ENCODE measurements at places on chromosomes 5 and 9. TPM values are rescaled to one million over a fixed set of nuclear protein-coding genes. Genes with fewer than 3 reads are reported as not detected.

The ZNF454 gene
- total RNA-seq, result 0.36 TPM

DNA sequence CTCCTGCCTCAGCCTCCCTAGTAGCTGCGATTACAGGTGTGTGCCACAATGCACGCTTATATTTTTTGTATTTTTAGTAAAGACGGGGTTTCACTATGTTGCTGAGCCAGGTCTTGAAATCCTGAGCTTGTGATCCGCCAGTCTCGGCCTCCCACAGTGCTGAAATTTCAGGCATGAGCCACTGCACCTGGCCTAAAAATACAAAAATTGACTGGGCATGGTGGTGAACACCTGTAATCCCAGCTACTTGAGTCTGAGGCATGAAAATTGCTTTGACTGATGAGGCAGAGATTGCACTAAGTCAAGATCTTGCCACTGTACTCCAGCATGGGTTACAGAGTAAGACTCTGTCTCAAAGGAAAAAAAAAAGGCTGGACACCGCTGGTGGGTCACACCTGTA is 13.1 kb upstream of the DYNC2I2 start:
- H3K4me1 ChIP-seq, result no peaks in the 10 kb centered on the region
- H3K27me3 ChIP-seq, result no peaks in the 10 kb centered on the region
- no peak for DNase-seq
- H3K4me3 ChIP-seq, result no peak overlapping the region

DNA sequence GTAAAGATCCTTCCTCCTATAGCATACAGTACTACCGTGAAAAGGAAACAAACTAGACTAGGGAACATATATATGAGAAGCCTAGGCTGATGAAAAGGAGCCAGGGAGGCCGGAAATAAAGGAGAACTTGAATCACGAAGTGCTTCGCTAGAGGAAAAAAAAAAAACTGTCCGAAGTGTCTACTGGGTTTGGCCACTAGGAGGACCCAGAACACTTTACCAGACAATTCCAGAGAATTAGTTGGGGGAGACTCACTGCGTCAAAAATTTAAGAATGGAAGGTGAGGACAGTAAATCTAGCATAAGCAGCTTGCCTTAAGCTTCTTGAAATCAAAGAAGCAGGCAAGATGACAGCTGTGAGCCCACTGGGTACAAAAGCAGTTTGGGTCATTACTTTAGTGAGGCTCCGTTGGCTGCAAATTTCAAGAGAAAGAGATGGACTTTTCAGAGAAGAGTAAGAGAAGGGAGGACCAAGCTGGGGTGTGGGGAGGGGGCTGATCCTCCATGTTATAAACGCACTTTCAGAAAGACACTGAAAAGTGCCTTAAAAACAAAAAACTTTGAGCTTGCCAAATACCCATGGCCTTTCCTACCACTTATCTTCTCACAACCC is 47.4 kb downstream of the P4HA2 start:
- H3K27me3 ChIP-seq, result peaks cover 9% of the 10 kb centered on the region
- no peak overlapping the region for H3K27ac ChIP-seq
- H3K36me3 ChIP-seq, result no peaks in the 10 kb centered on the region
- no peaks in the 10 kb centered on the region for H3K4me1 ChIP-seq
- no peak for DNase-seq

DNA sequence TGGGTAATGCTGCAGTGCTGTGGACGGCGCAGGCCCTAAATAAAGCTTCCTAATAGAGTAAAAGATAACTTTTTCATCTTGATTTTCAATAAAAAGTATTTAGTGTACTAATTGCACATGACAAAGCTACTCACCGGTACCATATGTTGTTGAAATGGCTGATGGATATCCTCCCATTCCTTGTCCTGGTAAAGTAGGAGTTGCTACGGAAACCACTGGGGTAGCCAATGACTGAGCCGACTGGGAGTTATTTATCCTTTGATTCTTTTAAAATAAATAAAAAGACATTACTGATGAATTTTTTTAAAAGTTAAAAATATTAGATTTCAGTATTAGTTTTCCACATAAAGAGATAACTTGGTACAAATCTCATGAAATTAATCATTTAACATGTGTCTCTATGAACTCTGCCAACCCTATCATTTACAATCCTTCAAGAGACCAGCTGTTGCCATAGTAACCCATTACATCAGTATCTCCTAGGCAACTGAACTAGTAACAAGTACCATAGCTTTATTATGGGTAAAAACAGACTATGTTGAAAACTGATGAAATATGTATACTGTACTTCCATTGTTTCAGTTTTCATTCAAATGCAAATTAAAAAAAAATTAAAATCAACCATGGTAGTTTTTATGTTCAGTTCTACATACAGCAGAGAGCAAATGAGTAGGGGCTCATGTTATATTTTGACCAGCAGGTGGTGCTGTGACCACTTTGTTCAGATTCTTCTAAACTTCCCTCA is 153.7 kb downstream of the MEF2C start:
- DNase-seq, result peak; percentile 28
- no peaks in the 10 kb centered on the region for H3K36me3 ChIP-seq
- H3K4me1 ChIP-seq, result peaks cover 5% of the 10 kb centered on the region
- no peak overlapping the region for H3K4me3 ChIP-seq
- H3K27ac ChIP-seq, result no peak overlapping the region
- no peaks in the 10 kb centered on the region for H3K27me3 ChIP-seq

GRCh38 chr5:177311392-177311722 is 341 bp downstream of the MXD3 start:
- H3K36me3 ChIP-seq, result peaks cover 3% of the 10 kb centered on the region
- DNase-seq, result no peak
- H3K4me1 ChIP-seq, result peaks cover 12% of the 10 kb centered on the region
- no peaks in the 10 kb centered on the region for H3K27me3 ChIP-seq
- peak overlapping the region; percentile 56 for H3K27ac ChIP-seq

GRCh38 chr5:78783434-78784130 is 135.0 kb upstream of the LHFPL2 start:
- peaks cover 5% of the 10 kb centered on the region for H3K36me3 ChIP-seq
- no peak overlapping the region for H3K27ac ChIP-seq
- no peak for DNase-seq
- peaks cover 7% of the 10 kb centered on the region for H3K4me1 ChIP-seq

DNA sequence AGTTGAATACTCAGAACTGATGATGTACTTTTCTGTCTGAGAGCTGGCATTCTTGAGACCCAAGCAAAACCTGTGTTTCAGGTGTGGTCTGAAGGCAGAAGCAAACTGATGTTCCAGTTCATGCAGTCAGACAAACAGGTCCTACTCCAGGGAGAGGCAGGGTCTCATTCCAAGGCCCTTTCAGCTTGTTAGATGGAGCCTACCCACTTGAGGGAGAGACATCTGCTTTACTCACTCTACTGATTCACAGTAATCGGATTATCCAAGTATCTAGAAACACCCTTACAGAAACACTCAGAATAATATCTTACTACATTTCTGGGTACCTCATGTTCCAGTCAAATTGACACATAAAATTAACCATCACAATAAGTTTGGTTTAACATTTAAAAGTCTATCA is 207.8 kb downstream of the KDM4C start:
- H3K27ac ChIP-seq, result no peak overlapping the region

DNA sequence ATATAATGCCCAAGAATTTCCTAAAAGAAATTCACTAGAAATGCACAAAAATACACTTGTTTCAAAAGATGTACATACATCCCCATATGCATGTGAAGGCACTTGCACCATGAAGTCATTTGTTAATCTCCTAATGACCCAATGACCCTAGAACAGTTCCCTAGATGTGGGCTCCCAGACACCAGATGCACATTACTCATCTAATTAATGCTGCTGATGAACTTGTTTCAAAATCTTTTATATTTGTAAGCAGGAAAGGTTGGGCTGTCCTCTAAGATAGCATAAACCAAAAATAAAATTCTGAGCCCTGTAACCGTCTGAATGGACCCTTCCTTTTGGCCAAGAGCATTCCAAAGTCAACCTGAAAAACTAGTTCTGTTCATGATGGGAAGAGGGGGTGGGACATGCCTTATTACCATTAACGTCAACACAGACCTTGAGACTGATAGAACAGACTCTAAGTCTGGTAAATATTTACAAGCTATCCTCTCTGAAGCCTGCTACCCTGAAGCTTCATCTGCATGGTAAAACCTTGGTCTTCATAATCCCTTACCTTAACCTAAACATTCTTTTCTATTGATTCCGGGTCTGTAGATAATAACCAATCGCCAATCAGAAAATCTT is 91.0 kb upstream of the DAPK1 start:
- peaks cover 16% of the 10 kb centered on the region for H3K27me3 ChIP-seq
- peaks cover 53% of the 10 kb centered on the region for H3K4me1 ChIP-seq
- H3K4me3 ChIP-seq, result no peak overlapping the region
- peak overlapping the region; percentile 57 for H3K27ac ChIP-seq
- no peak for DNase-seq

GRCh38 chr9:126320158-126320922 is 6.3 kb upstream of the MVB12B start:
- peaks cover 5% of the 10 kb centered on the region for H3K4me1 ChIP-seq
- H3K4me3 ChIP-seq, result no peak overlapping the region
- no peak overlapping the region for H3K27ac ChIP-seq
- no peaks in the 10 kb centered on the region for H3K27me3 ChIP-seq

GRCh38 chr9:35306283-35306682 is 144.5 kb downstream of the UNC13B start:
- H3K36me3 ChIP-seq, result peaks cover 23% of the 10 kb centered on the region
- no peak for DNase-seq
- no peaks in the 10 kb centered on the region for H3K27me3 ChIP-seq
- H3K4me3 ChIP-seq, result no peak overlapping the region

DNA sequence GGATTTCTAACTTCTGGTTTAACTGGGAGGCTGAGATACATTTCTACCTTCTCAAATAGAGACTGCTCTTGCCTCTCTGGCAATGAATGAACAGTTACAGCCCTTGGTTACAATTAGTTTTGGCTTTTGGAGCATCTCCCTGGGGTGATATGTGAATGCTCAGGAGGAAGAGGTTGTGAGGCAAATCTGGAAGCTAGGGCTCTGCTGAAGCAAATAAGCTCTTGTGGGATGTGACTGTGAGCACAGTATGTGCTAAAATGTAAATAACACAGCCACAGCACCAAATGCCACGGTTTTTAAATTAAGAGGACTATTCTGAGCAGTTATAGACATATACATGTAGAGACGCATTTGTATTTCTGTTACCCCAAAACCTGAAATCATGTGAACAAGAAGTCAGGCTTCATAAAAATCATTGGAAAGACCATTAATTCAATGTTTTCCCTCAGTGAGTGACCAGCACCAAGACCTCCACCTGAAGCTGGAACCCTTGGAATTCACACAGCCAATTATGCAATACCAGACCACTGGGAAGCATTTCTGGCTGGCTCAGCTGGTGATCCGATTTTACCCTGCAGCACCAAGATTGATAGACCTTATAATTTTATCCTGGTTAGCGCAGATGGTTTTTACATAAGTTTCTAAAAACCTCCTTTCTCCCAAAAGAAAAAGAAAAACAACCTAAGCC is 3.0 kb upstream of the SLC44A1 start:
- no peaks in the 10 kb centered on the region for H3K36me3 ChIP-seq
- no peak for DNase-seq
- no peaks in the 10 kb centered on the region for H3K27me3 ChIP-seq
- peak overlapping the region; percentile 2 for H3K4me3 ChIP-seq

DNA sequence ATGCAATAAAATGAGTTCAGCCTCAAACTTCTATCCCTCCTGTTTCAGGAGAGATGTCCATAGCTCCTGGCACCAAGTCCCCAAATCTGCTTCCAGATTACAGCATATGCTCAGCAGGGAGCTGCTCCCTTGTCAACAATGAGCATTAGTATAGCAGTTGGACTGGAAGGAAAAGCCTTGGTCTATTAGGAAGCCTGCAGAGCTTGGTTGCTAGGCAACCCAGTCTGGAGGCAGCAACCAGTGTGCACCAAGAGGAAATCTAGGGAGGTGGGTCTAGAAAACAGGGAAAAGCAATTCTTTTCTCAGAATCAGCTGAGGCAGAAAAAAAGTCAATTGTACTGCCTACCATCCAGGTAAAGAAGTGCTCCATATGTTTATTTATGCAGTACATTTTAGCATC is 229.5 kb upstream of the NMUR2 start:
- peak overlapping the region; percentile 31 for H3K27ac ChIP-seq
- no peak overlapping the region for H3K4me3 ChIP-seq
- H3K27me3 ChIP-seq, result no peaks in the 10 kb centered on the region
- peaks cover 28% of the 10 kb centered on the region for H3K4me1 ChIP-seq
- no peak for DNase-seq
- H3K36me3 ChIP-seq, result no peaks in the 10 kb centered on the region

GRCh38 chr5:181261320-181262049 is 542 bp upstream of the TRIM52 start:
- peak overlapping the region; percentile 97 for H3K27ac ChIP-seq
- H3K36me3 ChIP-seq, result peaks cover 5% of the 10 kb centered on the region
- peak; percentile 43 for DNase-seq

DNA sequence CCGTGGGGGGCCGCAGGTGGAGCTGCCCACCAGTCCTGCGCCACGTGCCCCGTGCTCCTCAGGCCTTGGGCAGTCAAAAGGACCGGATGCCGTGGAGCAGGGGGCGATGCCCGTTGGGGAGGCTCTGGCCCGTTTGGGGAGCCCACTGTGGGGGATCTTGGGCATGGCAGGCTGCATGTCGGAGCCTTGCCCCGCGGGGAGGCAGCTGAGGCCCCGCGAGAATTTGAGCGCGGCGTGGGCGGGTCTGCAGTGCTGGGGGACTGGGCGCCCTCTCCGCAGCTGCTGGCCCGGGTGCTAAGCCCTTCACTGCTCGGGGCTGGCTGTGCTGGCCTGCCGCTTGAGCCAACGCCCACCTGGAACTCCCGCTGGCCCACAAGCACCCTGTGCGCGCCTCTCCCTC is 445.6 kb upstream of the EDIL3 start:
- no peaks in the 10 kb centered on the region for H3K4me1 ChIP-seq
- no peak overlapping the region for H3K27ac ChIP-seq
- no peaks in the 10 kb centered on the region for H3K27me3 ChIP-seq
- DNase-seq, result no peak
- no peaks in the 10 kb centered on the region for H3K36me3 ChIP-seq

DNA sequence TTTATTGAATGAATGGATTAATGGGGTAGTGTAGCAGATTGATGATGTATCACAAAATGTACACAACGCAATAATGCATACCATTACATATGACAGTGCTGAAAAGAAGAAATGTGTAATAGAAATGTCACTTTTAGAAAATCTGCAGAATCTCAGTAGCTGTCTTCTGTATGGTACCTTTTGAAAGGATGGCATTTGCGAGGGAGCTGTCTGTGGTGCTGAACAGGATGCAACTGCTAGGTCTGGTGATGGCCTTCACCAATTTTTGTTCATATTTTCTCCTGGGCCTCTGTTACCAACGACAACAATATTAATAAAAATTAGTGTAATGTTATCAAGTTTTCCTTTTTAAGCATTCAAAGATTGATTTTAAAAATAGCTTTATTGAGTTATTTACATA is 36.2 kb upstream of the OTULIN start:
- DNase-seq, result peak; percentile 47
- H3K36me3 ChIP-seq, result no peaks in the 10 kb centered on the region
- no peak overlapping the region for H3K4me3 ChIP-seq
- H3K27me3 ChIP-seq, result no peaks in the 10 kb centered on the region
- no peaks in the 10 kb centered on the region for H3K4me1 ChIP-seq
- H3K27ac ChIP-seq, result no peak overlapping the region

Measured in progenitor cell of endocrine pancreas (in vitro differentiated cells).